ENCODE measurements at places on chromosomes 13 and 19.

DNA sequence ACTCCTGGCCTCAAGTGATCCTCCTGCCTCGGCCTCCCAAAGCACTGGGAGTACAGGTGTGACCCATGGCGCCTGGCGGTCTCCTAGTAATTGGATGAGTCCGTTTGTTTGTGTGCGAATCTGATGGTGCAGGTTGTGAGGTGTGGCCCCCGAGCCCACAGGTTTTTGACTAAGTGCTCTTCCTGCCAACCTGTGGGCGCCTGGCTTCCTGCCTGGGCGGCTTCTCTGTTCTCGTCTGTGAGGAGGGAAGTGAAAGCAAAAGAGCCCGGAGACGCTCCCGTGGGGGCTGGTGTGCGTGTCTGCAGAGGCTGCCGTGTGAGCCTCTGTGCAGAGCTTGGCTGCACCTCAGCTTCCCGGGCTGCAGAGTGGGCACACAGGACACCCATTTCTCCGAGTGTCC lies 10.0 kb downstream of the ARHGAP45 start:
- DNase-seq = peak; percentile 97

- no peak for DNase-seq
Measured at GRCh38 chr19:37217480-37217774, 587 bp upstream of the ZNF383 start.

DNA sequence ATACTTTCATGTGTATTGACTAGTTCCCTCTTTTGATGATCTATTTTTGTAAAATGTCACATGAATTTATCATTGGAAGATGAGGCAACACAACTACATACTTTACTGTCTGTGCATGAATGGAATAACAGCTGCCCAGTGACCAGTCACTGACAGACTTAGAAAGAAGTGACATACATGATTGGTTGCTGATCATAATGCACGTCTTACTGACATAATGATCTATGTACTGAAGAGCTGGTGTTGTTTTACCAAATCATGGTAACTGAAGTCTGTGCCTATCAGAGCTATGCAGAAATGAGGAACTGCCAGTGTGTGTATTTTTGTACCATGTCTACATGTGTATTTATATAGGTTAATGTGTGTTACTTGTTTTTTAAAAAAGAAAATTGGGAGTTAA lies 26.5 kb downstream of the GPR18 start:
- no peak for DNase-seq

DNA sequence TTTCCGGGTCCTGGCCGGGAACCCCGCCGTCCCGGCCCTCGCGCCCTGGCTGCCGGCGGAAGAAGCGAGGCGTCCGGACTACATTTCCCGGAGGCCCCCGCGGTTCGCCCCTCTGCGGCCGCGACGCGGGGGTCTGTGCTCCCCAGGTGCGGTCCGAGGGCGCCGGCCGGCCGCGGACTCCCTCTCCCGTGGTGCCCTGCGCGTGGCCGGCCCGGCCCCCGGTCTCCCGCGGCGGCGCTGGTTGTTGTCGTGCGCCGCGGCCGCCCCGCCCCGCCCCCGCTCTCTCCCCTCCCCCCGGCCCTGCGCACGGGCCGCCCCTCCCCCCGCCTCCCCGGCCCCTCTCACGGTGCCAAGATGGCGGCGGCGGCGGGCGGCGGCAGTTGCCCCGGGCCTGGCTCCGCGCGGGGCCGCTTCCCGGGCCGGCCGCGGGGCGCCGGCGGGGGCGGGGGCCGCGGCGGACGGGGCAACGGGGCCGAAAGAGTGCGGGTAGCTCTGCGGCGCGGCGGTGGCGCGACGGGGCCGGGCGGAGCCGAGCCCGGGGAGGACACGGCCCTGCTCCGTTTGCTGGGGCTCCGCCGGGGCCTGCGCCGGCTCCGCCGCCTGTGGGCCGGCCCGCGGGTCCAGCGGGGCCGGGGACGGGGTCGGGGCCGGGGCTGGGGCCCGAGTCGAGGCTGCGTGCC lies at the start of gene KMT2B:
KMT2B (plus strand) TSS at position 339 of the 680 bp plus-strand sequence; CDS start at position 355, 16 bp downstream.
- DNase-seq = no peak

DNA sequence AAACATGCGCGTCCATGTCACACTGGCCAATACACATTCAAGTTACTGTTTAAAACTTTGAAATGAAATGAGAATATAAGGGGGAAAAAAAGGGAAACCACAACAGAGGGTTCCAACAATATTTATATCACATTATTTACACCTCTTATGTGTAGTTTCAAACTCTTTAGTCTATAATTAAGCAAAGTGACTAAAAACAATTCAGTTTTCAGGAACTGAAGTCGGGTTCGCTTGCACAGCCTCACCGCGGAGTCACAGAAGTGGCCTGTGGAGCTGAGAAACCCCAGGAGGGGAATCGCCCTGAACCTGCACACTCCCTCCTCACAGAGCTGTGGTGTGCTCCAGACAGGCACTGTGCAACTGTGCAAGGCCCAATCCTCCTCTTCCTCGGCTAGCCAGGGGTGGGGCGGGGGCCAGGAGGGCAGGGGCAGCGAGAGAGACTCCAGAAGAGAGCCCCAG lies 75.9 kb downstream of the STK24 start:
- DNase-seq = no peak

DNA sequence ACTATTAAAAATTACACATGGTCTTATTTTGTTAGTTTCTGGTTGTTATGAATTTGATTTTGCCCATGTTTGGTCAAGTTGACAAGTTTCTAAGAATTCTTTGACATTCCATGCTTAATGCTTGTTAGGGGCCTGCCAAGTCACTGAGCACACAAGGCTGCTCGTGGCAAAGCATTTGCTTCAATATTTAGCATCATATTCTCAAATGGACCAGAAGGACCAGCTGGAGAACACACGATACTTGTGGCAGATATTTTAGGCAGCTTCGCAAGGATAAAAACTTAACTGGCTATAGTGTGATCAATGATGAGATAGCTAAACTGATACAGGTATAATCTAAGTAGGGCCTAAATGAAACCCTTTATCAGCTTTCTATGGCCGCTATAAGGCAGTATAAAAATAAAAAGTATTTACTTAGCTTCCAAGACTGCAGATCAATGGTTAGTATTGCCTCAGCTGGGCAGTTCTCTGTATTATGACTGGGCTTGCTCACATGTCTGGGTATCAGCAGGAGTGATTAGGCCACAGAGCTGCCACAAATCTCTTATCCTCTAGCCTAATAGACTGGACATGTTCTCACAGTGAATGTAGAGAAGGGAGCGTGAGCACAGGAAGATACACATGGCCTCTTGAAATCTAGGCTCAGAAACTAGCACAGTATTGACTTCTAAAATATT lies 155.9 kb upstream of the SPRY2 start:
- DNase-seq = no peak

DNA sequence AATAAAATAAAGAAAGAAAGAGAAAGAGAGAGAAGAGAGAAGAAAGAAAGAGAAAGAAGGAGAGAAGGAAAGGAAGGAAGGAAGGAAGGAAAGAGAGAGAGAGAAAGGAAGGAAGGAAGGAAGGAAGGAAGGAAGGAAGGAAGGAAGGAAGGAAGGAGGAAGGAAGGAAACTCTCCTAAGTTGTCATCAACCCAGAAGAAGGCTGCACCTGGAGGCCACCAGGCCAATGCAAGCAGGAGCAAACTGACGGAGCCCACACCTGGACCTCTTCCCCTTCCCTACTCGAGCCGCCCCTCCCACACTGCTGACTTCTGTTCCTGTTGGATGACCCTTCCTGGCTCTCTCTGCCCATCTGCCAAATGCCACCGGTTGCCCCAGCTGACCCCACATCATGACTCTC lies 8.7 kb downstream of the ACER1 start:
- DNase-seq = no peak

- no peak for DNase-seq
Measured at GRCh38 chr19:48633148-48634035, 3.8 kb downstream of the DBP start.

DNA sequence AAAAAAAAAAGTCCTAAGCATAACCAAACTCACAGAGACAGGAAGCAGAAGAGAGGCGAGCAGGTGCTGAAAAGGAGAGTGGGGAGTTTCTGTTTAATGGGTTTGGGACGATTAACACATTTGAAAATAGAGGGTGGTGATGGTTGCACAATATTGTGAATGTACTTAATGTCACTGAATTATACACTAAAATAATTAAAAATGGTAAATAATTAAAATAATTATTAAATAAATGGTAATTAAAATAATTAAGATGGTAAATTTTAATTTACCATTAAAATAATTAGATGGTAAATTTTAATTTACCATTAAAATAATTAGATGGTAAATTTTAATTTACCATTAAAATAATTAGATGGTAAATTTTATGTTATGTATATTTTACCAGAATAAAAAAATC lies 74.8 kb upstream of the XPO4 start:
- no peak for DNase-seq

DNA sequence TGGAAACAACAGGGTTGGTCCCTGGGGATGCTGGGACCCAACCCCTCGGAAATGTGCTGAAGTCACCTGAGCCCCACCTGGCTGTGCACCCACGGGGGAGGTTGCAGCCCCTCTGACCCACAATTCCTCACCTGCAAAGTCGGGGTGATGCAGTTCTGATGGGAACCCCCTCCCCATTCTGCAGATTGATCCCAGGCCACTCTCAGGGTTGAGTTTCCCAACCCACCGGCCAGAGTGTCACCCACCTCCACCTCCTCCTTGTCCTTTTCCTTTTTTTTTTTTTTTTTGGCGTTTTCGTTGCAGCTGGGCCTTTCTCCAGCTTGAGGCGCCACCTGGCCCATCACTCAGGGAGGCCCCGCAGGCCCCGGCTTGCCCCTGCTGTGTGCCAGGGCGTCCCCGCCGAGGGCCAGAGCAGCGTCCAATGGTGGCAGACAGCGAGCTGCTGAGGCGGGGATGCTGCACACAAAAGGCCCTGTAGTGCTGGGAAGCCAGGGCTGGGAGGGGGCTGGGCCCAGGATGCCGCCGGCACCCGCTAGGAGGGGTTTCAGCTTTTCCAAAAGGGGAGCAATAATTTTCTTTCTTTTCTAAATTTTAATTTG lies 4.6 kb downstream of the PIK3R2 start:
- DNase-seq = no peak

- no peak for DNase-seq
Measured at GRCh38 chr13:44171156-44171555, 202.5 kb upstream of the SERP2 start.

DNA sequence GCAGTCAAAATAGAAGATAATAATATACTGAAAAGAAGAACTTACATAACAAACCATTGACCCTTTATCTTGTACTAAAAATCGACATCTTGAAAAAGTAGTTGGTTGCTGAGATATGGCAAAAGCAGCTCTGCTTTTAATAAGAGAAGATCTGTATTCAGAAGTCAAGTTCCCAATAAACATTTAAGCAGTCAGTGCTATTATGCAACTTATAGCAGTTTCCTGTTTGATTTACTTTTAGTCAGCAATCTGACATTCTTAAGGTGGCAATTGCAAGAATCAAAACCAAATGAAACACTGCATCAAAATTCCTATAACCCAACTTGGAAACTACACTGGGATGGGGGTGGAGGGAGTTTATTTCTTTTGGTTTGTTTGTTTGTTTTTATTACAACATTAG lies 165.5 kb downstream of the TBC1D4 start:
- DNase-seq = no peak

GRCh38 chr13:112893207-112893569 lies 75.8 kb upstream of the MCF2L start:
- no peak for DNase-seq

GRCh38 chr13:40170091-40170490 lies 496.4 kb downstream of the FOXO1 start:
- no peak for DNase-seq

- no peak for DNase-seq
Measured at GRCh38 chr13:91563799-91564198, 165.4 kb downstream of the GPC5 start.

DNA sequence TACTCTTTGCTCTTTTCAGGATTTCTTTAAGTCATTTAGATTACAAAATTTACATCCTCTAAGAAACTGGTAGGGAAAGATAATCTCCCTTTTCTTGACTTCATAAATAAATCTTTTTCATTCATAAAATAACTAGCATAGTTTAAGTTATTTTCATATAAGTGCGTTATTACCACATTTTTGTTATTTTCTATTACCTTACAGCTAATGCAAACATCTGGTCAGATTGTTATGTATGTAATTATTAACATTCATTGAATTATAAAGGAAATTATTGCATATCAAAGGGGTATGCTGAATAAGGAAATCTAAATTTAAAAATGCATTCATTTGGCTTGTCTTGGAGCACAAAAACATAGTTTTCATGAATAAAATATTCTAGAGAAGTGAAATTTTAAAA lies 55.3 kb upstream of the SLITRK1 start:
- no peak for DNase-seq

- DNase-seq = no peak
Measured at GRCh38 chr13:67075239-67075638, 154.9 kb downstream of the PCDH9 start.

GRCh38 chr13:80245162-80245733 lies 95.7 kb downstream of the SPRY2 start:
- DNase-seq = no peak

DNA sequence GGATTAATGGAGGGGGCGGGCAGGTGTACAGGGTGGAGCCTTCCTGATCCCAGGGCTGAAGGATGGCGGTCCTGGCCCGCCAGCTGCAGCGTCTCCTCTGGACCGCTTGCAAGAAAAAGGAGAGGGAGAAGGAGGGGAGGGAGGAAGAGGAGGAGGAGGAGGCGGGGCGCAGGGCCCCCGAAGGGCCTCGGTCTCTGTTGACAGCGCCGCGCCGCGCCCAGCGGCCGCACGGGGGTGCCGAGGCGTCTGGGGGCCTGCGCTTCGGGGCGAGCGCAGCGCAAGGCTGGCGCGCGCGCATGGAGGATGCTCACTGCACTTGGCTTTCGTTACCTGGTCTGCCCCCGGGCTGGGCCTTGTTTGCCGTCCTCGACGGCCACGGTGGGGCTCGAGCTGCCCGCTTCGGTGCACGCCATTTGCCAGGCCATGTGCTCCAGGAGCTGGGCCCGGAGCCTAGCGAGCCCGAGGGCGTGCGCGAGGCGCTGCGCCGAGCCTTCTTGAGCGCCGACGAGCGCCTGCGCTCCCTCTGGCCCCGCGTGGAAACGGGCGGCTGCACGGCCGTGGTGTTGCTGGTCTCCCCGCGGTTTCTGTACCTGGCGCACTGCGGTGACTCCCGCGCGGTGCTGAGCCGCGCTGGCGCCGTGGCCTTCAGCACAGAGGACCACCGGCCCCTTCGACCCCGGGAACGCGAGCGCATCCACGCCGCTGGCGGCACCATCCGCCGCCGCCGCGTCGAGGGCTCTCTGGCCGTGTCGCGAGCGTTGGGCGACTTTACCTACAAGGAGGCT lies at the start of gene PPM1N:
PPM1N (plus strand) TSS at position 33 of the 785 bp plus-strand sequence; CDS start at position 63, 30 bp downstream.
- peak; percentile 56 for DNase-seq

Data from CD4-positive, alpha-beta T cell treated with Interleukin-6 at 100 ng/mL for 8 hours (primary cell).